ENCODE measurements at places on chromosomes 16 and 17. TPM values are rescaled to one million over a fixed set of nuclear protein-coding genes. Genes with fewer than 3 reads are reported as not detected.

DNA sequence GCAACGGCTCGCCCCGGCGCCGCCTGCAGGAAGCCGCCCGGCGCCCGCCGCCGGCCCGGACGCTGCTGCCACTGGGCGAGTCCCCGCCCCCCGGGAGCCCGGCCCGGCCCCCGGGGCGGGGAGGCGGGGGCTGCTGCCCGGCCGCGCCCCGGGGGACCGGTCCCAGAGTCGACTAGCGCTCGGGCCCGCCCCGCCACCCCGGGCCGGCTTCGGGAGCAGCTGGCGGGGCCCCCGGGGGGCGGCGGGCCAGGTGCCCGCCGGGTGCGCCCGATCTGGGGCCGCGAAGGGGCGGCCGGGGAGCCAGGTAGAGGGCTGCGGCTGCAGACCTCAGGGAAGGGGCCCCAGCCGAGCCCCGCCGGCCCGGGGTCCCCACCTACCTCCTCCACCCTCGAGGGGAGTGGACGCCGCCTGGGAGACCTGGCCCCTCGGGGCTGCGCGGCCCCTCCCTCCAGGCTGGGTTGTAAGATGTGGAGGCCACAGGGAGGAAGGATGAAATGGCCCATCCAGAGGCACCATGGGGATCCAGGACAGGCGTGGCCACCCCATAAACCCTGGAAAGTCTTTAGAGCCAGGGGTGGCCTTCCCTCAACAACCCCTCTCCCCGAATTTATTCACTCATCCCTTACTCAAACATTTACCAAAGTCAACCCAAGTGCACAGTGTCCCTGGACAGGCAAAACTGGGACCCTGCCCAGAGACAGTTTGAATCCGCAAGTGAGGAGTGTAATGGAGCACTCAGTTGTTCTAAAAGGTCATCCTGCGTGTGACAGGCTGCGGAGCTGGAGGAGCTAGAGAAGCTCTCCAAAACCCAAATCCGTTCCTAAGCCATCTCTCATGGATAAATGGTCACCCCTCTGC lies at the start of gene CDYL2:
CDYL2 (minus strand) TSS at position 73 of the 858 bp plus-strand sequence. CDS start 425 bp downstream, outside the sequence.
- H3K27me3 ChIP-seq, result no peaks in the 10 kb centered on the region
- H3K36me3 ChIP-seq, result no peaks in the 10 kb centered on the region
- H3K27ac ChIP-seq, result no peak within 1 kb of the TSS
- H3K4me3 ChIP-seq, result peak within 1 kb of the TSS; percentile 73
- no peaks in the 10 kb centered on the region for H3K4me1 ChIP-seq
- peak; percentile 64 for DNase-seq

ABCC11 gene
- total RNA-seq, result 0.26 TPM

GRCh38 chr16:78155791-78156345 lies 56.4 kb downstream of the WWOX start:
- no peak overlapping the region for H3K27ac ChIP-seq
- H3K27me3 ChIP-seq, result no peaks in the 10 kb centered on the region
- no peak for DNase-seq
- H3K4me1 ChIP-seq, result no peaks in the 10 kb centered on the region

DNA sequence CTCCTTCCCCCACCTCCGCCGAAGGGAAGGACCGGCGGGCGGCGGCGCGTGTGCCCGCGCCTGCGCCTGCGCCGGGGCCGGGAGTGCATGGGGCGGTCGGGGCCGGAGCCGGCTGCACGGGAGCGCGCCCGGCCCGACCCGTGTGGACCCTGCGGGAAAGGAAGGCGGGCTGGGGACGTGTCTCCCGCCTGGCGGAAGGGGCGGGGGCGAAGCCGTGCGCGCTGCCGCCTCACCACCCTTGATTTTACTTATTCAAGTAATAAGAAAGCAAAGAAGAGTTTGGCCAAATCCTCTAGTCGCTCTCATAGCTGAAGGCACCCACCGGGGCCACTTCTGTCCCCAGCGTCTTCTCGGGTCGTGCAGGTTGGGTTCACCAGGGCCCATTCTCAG lies 596 bp upstream of the PFN1 start:
- peak; percentile 88 for DNase-seq
- H3K4me3 ChIP-seq, result peak overlapping the region; percentile 49
- H3K36me3 ChIP-seq, result peaks cover 26% of the 10 kb centered on the region
- H3K27me3 ChIP-seq, result no peaks in the 10 kb centered on the region

Data from upper lobe of left lung (tissue), 6 donors.